Activated T-cell treated with anti-CD3 and anti-CD28 coated beads, Interleukin-2, amount 50 U/mL, for 48 hours (primary cell): ENCODE measurements at places on chromosomes 2 and 18.

GRCh38 chr2:223563462-223563861 is 38.7 kb downstream of the SCG2 start:
- no peak for DNase-seq

DNA sequence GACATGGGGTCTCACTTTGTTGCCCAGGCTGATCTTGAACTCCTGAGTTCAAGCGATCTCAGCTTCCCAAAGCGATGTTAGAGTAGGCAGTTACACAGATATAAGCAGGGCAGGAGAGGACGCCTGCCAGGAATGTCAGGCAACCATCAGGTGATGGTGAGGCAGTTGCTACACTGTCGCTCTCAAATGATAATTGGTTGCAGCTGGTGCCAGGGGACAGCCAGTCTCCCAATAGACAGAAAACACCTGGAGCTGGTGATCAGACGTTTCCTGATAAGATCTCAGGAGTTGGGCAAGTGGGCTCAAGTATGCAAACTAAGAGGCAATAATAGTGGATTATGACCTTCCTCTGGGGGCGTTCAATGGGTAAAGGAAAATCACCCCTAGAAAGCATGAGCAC is 163.1 kb upstream of the RGPD4 start:
- DNase-seq = no peak

DNA sequence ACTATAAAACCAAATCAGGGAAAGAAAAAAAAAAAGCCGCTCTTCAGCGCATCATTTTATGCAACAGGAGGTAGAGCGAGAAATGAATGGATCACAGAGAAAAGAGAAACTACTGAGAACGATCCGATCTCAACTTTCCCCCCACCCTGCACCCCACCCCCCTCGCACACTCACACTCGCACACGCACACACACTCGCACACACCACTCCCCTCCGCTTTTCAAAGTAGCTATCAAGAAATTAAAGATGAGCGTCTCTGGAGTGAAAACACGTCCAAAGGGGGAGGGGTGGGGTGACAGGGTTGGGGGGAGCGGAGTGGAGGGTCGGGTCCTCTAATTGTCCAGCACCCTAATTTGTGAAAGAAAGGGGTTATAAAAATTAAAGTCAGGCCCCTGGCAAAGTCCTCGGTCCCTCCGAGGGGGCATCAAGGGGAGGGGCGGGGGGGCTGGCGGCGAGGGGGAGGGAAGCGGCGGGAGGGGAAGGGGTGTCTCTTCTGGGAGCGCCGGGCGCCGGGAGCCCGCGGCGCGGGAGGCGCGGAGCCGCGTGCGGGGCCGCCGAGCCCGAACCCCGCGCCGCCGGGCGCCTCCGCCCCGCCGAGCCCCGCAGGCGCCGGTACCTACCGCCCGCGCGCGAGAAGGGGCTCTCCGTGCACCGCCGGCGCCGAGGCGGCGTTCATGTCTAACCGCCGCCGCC is 428 bp downstream of the TCF4 start:
- DNase-seq = peak; percentile 17

DNA sequence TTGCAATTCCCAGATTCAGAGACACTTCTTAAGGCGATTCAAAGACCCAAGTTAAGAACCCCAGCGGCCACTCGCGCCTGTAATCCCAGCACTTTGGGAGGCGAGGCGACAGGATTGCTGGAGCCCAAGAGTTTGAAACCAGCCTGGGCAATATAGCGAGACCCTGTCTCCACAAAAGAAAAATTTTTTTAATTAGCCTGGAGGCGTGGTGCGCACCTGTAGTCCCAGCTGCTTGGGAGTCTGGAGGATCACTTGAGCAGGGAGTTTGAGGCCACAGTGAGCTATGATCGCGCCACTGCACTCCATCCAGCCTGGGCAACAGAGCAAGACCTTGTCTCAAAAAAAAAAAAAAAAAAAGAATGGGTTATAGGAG is 585 bp upstream of the ANAPC1 start:
- DNase-seq = no peak

DNA sequence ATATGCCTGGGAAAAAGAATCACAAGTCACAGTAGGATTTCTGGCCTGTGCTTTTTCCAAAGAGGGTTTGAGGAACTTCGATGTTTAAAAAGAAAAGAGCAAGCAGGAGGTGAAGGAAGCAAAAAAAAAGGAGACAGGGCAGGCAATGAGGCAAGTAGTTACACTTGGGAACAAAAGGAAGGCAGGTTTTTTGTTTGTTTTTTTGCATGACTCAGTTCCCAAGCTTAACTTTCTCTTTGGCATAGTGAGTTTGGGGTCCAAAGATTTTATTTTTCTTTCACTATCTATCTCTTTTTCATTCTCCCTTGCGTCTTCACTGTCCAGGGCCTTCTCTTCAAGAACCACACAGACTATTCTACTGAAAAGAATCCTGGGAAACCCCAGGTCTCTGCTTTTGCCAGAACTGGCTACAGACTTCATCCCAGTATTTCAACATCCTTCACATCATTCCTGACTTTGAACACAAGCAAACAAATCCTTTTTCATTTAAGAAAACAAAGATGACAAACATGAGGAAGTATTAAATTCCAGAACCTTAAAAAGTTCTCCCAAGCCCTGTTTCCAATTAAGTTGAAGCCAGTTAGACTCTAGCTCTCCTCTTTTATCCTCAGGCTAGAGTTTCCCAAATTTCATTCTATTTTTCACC is 210.7 kb upstream of the RND3 start:
- DNase-seq = no peak

GRCh38 chr2:86025229-86025820 is 80.4 kb downstream of the POLR1A start:
- no peak for DNase-seq

GRCh38 chr2:113818382-113818951 is 62.0 kb upstream of the SLC35F5 start:
- DNase-seq = no peak

- peak; percentile 34 for DNase-seq
Measured at GRCh38 chr18:62991959-62992358, 276.6 kb downstream of the PHLPP1 start.

DNA sequence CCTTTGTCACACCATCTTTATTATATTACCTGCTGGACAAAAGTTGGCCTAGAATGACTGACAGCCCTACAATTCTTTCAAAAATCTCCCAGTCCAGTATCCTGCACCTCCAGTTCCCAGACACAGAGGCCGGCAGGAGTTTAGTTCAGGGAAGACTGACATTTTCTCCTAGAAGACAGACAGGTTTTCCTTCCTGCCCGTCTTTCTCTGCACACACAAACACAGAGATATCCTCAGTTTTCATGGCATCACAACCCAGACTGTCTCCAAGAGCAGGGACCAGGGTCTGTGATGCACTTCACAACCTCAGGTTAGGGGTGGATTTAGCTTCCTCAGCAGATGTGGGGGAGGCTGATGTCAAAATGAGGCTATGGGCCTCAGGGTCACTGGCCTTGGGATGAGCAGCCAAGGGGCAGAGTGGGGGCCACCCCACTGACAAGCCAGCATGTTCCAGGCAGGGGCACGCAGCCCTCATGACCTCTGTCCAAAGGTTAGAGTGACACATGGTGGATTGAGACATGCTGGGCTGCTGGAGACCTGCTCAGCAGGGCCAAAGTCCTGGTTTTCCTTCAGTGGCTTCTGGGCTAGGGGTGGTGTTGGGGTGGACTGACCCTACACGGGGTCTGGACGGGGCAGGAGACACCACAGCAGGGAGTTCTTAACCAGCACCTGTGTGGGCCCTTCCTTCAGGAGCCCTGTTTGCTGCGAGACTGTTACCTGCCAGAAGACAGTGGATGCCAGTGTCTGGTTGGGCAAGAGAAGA is 70.5 kb downstream of the SFXN5 start:
- peak; percentile 6 for DNase-seq

DNA sequence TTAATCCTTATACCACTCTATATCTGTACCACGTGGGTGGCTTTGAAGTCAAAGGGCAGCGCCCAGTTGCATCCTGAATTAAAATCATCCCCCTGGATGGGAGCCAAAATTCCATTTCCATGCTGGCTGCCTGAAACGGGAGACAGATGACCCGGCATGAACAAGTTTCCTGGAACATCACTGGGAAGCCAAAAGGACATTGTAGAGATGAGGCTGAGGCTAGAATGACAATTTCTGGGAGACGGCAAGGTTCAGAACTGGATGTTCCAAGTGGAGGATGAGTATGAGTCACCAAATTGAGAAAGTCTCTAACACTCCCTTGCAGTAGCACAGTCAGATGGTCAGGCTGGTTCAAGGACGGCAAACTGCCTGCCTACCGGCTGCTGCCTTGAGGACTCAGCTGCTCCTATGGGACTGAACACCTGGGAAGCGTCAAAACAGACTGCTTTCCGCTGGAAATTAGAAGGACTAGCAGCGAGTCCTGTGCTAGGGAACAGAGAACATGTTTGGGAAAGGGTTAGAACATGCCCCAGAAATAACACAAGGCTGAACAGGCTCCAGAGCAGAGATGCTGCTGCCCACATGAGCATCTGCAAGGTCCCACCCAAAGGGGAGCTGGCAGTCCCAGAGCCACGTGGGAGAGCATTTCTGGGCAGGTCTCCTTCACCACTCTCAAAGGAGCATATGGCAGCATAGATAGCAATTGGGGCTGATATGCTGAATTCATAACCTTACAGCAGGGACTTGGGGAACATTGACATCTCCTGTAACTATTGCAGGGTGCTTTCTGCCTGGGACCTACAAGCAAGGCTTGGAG is 32.0 kb downstream of the YPEL5 start:
- DNase-seq = no peak

- DNase-seq = no peak
Measured at GRCh38 chr2:158600155-158600802, 143.5 kb downstream of the PKP4 start.

GRCh38 chr2:237573721-237574415 is 7.5 kb downstream of the PRLH start:
- no peak for DNase-seq

GRCh38 chr2:140990416-140990815 is 1140.4 kb downstream of the LRP1B start:
- DNase-seq = no peak

- no peak for DNase-seq
Measured at GRCh38 chr18:34492652-34493051, 217.4 kb upstream of the DTNA start.

DNA sequence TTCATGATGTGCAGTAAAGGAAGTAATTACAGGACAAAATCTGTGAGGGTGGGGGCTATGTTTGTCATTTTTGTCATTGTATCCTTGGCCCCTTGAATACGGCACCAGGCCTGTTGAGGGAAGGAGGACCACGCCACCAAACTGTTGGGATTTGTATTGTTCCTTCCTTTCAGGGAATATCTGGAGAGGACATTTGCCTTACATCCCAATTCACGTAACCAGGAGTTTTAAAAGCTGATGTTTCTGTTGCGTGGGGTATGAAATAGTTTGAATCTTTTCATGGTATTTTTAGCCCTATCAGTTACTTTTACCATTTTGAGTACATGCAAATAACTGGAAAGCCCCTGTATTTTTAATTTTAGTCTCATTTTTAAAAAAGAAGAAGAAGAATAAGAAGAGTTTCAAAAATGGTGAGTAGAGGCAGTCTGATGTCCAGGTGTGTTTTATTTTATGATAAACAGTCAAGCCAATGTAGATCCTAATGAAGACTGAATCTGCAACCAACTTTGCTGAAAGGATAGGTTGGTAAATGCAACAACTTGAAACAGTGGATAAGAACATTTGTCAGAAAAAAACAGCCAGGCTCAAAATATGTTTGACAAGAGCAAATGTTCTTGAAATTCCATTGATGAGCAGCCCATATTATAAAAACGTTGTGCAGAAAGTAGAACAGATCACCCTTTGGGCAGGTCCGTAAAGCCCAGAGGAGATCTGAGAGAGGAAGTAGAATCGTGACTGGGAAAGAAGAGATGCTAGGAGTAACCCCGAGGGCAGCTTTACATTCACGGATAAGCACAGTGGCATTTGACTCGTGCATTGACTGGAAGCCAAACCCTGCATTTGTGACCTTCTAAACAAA is 54.5 kb downstream of the RASGRP3 start:
- no peak for DNase-seq

- peak; percentile 56 for DNase-seq
Measured at GRCh38 chr2:217223222-217223930, 363.5 kb upstream of the TNP1 start.

DNA sequence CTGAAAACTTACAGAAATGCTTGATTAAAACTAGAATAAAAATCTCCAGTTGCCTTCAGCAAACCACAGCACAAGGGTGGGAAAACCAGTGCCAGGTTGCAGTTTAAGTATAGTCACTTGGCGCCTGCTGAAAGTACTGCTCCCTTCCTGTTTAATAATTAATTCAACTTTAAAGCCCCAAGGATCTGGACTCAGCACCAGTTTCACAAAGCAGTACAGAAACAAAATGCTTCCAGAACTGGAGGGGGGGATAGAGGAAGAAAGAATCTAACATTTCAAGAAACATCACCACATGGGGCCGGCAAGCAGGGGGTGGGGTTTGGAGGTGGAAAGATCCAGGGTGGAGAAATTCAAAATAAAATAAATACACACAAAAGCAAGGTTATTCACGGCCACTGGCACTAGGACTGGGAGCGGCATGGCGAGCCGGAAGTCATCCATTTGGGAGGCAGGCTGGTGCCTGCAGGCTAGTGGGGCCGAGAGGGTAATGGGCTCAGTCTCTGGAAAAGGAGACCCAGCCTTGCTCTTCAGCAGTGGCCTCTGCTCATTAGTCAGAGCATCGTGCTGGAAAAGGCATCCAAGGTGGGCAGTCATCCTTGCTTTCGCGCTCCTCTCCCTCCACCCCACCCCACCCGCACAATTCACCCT is 85.8 kb downstream of the POU3F3 start:
- DNase-seq = no peak

- DNase-seq = no peak
Measured at GRCh38 chr2:37623406-37623805, 48.0 kb downstream of the CDC42EP3 start.

DNA sequence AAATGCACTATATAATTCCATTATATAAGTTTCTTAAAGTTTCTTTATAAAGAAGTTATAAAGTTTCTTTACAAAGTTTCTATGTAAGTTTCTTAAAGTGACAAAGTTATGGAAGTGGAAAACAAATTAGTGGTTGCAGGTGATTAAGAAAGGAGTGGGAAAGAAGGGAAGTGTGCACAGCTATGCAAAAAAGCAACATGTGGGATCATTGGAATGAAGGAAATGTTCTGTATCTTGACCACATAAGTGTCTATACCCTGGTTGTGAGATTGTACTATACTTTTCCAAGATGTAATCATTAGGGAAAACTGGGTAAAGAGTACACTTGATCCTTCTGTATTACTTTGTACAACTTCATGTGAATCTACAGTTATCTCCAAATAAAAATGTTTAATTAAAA is 1541.1 kb downstream of the LRP1B start:
- no peak for DNase-seq

DNA sequence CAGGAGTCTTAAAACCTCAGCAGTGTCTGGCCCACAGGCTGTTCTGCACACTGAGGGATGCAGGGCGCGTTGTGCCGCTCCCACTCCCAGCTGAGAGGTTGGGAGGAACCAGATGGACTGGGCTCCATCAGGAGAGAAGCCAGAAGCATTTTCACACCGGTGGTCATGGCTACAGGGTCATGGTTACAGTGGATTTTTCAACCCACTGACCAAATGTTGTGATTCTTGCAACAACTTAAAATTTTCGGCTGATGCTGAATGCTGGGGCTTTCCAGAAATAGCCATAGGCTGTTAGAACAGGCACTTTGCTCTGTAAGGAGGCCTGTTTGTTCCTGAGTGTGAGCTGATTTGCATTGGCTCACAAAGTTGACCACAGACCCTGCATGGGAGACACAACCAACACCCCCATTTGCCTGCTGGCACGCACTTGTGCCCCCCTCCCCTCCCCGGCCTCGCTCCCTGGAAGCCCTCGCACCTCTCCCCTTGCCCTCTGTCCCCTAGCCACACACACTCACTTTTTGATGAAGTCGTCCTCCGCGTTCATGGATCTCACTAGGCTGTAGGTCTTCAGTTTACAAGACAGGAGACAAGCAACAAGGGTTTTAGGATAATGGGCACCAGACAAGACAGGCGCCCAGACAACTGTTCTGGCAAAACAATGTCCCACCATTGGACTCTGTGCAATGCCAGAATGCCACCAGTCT is 3.4 kb downstream of the LPIN1 start:
- DNase-seq = peak; percentile 36
